ENCODE measurements at places on chromosomes 3 and 15.

DNA sequence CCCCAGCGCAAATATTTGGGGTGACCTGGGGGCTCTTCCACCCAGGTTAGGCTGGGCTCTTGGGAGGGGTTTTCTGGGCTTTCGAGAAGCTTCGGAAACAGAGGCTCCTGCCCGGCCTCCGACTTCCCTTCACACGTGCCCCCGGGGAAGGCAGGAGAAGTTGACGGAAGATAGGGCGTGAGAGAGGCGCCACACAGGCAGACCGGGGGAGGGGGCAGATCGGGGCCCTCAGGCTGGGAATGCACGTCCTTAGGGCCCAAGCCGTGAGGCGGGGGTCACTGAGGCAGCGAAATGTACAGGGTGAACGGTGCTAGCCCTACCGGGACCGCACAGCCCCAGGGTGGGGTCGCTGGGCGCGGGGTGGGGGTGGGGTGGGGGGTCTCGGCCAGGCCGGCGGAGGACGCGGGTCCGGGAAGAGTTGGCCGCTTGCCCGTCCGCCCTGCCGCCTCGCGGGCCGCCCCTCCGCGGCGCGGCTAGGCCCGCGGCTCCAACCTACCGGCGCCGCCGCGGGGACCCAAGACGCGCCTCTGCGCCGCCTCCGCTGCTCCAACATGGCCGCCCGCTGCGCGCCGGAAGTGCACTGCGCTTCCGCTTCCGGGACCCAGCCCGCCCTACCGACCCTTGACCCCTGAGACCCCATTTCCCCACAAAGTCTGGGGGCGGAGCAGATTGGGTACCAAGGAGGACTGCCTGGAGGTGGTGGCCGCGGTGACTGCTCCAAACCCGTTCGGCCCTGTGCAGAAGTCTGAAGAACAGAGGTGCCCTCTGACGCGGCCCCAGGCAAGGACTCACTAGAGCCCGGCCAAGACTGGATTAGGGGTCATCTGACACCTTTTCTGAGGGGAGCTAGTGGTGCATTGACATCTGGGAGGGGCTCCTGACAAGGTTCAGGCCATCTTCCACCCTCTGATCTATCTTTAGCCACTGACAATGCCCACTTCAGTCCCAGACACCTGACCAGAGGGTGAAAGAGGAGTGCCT, at the start of gene CCDC71:
CCDC71 (minus strand) TSS at position 561 of the 981 bp plus-strand sequence. CDS start 2,123 bp downstream, outside the sequence.
- peak; percentile 92 for DNase-seq

DNA sequence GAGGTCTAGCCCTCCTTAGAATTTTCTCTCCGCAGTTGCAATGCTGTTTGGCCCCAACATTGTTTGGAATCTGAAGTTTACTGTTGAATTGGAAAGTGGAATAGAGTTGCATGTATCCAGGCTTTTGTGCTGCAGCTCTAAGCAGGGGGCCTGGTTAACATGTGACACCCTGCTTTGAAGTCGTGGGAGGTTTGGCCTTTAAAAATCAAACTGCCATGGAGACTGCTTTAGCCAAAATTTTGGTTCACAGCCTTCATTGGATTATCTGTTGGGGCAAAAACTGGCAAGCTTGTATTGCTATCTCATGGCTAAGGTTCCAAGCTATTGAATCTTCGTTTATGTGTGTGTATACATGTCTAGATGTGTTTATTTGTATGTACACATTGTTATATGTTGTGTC, 15.8 kb downstream of the CYP11A1 start:
- no peak for DNase-seq

DNA sequence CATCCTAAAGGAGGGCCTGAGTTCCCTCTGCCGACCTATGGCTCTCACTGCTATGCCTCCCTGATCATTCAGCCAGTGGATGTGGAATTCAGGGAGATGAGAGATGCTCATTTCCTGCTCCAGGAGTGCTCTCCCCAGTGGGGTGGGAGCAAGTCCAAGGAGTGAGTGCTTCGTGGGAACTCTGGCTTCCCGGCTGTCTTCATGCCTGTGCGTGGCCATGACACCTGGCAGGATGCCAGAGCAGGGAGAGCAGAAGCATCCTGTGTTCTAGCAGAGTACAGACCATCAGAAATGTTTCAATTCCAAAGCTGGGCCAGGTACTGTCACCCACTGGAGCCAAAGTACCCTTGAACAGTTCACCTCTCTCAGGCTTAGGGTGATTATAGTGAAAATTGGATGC, 45.1 kb downstream of the APH1B start:
- DNase-seq: no peak

DNA sequence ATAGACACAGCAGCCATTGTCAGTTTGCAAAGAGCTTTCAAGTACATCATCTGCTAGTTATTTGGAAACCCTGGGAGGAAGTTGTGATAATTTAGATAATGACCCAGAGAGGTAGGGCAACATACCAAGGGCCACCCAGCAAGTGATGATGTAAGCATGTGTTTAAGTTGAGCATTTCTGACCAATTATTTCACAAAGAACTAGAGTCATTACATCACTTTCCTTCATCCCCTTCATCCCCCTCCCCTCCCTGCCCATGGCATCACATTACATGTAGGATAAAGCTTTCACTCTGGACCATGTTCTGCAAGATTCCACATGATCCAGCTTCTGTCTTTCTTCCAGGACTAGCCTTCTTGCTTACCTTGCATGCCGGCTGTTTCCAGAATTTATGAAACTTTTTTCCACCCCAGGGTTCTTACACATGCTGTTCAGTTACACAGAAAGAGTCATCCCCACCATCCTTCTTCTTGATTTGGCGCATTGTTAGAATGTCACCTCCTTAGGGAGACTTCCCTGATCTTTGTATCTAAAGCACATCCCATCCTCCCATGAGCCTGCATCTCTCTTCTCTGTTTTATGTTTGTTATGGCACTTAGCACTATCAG, 71.3 kb downstream of the PTPRG start:
- no peak for DNase-seq

GRCh38 chr3:48428088-48428571, 1.8 kb downstream of the PLXNB1 start:
- DNase-seq: no peak

GRCh38 chr15:40047415-40048210, 8.6 kb upstream of the SRP14 start:
- no peak for DNase-seq

- DNase-seq: no peak
These were observed 42.3 kb downstream of the WDR72 start for GRCh38 chr15:53716909-53717876.

GRCh38 chr3:52036829-52037228, 19.5 kb downstream of the DUSP7 start:
- no peak for DNase-seq

GRCh38 chr15:31155151-31155550, 53.6 kb upstream of the TRPM1 start:
- no peak for DNase-seq

DNA sequence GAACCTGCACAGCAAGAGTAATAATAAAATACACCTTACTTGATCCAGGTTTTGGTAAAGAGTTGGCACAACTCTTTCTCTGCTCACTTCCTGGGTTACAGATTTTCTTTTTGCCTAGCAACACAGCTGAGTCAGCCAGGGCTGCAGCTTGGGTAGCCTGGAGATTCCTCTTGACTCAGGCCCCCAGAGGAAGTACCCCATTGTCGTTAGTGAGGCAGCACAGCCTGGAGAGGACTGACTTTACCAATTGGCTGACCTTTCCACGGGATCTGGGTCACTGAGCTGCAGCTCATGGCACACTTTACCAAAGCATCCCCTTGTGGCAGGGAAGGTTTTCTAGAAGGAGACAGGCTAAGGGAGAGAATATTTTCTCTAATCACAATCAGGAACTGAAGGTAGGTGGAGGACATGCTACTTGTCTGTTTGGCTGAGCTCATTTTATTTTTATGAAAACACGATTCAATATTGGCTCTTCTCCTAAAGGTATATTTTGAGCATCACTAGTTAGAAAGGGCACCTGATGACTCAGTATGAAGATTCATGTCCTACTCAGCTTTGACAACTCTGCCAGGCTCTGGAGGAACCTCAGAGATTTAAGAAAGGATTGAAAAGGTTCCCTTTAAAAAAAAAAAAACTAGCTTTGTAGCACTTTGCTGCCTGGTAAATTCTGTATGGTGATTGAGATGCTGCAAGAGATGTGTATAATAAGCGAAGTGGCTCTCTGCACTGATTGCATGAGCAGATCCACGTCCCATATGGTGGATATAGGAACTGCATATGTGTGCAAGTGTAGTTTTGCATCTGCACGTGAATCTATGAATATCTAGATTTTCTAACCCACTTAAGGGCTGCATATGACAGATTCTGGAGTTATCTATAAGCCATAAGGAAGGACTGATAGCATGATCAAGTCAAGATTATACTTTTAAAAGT, 124.8 kb downstream of the CHDH start:
- DNase-seq: no peak

DNA sequence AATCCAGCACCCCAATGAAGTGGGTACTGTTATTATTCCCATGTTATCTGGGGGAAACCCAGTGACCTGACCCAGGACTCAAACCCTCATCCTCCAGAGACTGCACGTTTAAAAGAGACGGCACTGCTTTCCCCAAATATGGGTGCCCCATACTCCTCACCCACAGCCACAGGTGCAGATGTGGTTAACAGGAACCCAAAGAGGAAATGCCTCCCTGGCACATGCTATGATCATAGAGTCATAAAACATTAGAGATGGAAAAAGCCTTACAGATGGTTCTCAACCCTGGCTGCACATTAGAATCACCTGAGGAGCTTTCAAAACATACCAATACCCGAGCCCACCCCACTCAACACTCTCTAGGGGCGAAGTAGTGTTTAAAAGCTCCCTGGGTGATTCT, 111.5 kb downstream of the SEMA5B start:
- DNase-seq: no peak

GRCh38 chr15:71244250-71244649, 129.0 kb downstream of the THSD4 start:
- DNase-seq: no peak

- DNase-seq: no peak
These were observed 7.2 kb upstream of the IVD start for GRCh38 chr15:40398413-40398873.

GRCh38 chr3:180918542-180918941, 6.1 kb downstream of the FXR1 start:
- no peak for DNase-seq

DNA sequence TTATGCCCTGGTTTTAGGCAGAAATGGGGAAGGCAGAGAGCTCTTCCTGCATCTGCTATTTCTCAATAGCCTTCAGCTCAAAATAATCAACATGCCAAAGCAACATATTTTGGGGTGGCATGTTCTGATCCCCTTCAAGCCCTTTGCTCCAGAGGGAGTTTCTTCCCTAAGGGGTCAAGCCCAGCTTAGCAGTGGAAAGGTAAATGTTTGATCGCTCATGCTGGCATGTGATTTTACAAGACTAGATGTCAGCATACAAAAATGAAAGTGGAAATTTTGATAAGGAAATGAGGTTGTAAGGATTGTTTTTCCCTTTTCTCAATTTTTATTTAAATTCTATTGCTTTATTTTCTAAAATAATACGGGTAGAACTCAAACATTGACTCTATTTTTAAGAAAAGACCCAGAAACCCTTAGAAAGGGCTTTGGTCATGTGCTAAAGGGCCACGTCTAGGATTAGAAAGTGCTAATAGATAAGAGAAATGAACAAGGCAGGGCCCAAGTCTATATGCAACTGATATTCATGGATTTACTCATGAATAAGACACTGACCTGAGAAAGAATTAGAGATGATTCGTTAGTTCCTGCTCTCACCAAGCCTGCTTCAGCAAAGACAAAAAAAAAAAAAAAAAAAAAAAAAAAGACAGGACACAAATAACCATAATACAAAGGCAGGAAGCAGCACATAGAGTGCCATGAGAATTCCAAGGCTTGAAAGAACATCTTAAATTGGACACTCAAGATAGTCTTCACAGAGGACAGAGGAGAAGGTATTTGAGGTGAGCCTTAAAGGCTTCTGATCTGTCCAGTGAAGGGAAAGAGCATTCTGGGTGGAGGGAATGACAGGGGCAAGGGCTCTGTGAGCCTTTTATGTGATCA, 55.0 kb upstream of the NR2E3 start:
- no peak for DNase-seq

- no peak for DNase-seq
These were observed 251.7 kb downstream of the KCNMB2 start for GRCh38 chr3:178787960-178788359.

GRCh38 chr3:24184528-24185176, 239.6 kb downstream of the NR1D2 start:
- DNase-seq: no peak

- DNase-seq: no peak
These were observed 98.5 kb downstream of the LARS2 start for GRCh38 chr3:45486926-45487325.

- DNase-seq: no peak
These were observed 87.8 kb downstream of the FNDC3B start for GRCh38 chr3:172127141-172127540.

DNA sequence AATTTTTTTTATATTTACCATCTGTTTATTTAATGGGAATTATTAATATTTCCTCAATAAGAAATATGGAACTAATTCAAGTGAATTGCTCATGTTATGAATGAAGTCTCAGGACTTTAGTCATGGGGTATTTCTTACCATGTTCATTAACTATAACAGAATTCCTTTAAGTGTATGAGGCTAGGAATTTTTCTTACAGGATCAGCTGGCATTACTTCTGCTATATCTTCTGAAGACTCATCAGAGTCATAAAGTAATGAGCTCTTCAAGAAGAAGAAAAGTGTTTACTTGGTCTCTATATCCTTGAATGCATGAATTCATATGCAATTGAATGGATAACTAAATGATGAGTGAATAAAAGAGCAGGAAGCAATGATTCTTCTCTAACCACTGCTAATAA, 486.8 kb upstream of the THBS1 start:
- no peak for DNase-seq

- DNase-seq: no peak
These were observed 28.1 kb upstream of the NEO1 start for GRCh38 chr15:73024168-73024567.

- no peak for DNase-seq
These were observed 464.1 kb upstream of the TPRG1 start for GRCh38 chr3:188707381-188708288.

GRCh38 chr3:74149466-74149865, 465.0 kb downstream of the CNTN3 start:
- DNase-seq: no peak

GRCh38 chr3:15636028-15636709, 34.6 kb downstream of the BTD start:
- no peak for DNase-seq

GRCh38 chr3:72255191-72255590, 470.2 kb upstream of the PROK2 start:
- no peak for DNase-seq

DNA sequence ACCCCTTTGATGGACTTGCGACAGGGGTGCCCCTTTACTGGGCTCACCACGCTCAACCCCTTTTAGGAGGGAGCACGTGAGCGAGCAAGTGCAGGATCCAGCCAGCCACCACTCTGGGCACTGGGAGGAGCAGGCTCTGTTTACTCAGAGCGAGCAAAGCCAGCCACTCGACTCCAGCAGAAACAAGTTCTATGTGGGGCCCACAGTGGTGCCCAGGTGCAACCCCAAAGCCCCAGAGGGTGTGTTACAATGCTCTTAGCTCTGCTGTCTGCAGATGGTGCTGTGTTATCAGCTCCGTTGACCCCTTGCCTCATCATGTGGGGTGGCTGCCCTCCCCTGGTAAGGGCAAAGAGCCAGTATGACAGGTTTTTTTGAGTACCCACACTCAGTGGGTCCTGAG, 120.3 kb upstream of the SUCLG2 start:
- no peak for DNase-seq

GRCh38 chr3:175764722-175765121, 905.6 kb downstream of the NAALADL2 start:
- no peak for DNase-seq

GRCh38 chr3:10602769-10603768, 97.7 kb upstream of the ATP2B2 start:
- peak; percentile 34 for DNase-seq

- DNase-seq: no peak
These were observed 64.6 kb downstream of the LYZL4 start for GRCh38 chr3:42345811-42346210.

GRCh38 chr3:157279237-157279636, 119.3 kb upstream of the CCNL1 start:
- no peak for DNase-seq
